ENCODE measurements at places on chromosomes 1 and 21.

DNA sequence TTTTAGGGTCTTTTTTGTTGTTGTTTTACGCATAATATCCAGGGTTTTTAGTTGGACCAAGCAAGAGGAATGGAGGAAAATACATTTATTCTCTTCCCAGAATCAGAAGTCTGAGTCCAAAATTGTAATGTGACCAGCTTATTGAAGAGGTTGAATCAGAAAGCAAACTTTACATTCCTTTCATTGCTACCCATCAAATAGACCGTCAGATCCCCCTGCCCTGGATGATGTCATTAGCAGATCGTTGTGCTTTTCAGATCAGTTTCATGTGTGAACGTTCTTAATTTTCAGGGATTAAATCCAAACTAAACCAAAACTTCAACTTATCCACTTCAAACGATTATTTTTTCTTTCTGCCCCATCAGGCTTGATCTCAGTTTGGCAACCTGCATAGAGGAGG is 85.7 kb upstream of the NGF start:
- DNase-seq: no peak

DNA sequence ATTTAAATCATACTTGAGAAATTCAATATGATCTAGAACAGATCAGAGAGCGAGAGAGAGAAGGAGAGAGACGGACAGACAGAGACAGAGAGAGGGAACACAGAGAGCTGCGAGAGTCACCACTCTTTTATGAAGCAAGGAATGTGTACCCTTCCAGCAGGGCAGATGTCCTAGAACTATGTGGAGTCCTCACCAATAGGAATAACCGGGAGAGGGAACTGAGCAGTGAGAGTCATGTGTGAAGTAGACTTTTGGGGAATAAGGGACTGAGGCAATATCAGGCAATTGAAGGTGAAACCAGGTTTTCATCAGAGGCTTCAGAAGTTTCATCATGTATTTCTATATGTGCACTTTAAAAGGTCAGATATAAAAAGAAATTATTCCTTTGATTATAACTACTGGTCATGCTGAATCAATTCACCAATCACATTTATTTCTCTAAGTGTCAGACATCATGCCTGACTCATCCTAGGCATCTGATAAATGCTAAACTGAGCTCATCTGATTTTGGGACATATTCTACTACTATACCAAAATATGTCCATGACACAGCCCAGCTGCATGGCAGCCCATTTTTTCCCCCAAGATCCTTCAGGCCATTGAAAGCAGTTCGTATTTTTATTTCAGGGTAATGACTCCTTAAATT is 22.4 kb downstream of the VTCN1 start:
- no peak for DNase-seq

DNA sequence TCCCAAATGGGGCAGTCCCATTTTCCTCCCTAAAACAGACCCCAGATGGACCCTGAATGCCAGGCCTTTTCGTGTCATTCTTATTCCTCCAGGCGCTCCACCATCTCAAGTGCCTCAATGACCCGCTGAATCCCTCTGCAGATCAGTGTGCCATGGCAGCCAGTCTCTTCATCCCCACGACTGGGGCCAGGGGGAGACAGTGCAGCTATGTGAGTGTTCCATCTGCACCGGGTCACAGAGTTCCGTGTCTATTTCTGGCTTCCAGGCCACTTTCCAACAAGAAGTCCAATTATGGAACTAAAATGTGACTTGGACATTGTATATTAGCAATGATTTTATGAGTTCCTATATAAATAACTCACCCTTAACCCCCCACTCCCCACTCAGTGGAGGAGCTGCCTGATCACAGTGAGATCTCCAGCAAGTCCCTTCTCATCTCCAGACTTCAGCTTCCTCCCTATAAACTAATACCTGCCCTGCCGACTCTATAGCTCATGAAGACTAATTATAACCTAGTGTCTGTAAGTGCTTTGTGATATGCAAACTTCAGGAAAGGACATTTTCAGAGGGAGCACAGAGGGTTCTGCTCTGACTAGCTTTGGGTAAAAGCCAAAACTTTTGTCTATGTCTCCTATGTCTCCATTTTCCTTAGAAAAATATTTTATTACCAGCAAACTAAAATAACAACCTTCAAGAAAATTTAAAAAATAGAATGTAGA is 56.3 kb upstream of the NFASC start:
- no peak for DNase-seq

GRCh38 chr1:20216574-20216973 is 30.3 kb upstream of the PLA2G2C start:
- no peak for DNase-seq

GRCh38 chr1:109719337-109719837 is 7.3 kb downstream of the GSTM5 start:
- no peak for DNase-seq

- no peak for DNase-seq
Measured at GRCh38 chr1:114468047-114468446, 43.0 kb downstream of the TRIM33 start.

All from stimulated activated CD8-positive, alpha-beta memory T cell treated with anti-CD3 and anti-CD28 coated beads, Interleukin-4, amount 100 ng/mL, for 1 hour (primary cell).